ENCODE measurements at places on chromosomes 6 and 20.

GRCh38 chr6:26472549-26473290 is 15.0 kb downstream of the BTN2A1 start:
- DNase-seq: no peak

GRCh38 chr6:33850869-33851541 is 47.2 kb upstream of the MLN start:
- DNase-seq: no peak

DNA sequence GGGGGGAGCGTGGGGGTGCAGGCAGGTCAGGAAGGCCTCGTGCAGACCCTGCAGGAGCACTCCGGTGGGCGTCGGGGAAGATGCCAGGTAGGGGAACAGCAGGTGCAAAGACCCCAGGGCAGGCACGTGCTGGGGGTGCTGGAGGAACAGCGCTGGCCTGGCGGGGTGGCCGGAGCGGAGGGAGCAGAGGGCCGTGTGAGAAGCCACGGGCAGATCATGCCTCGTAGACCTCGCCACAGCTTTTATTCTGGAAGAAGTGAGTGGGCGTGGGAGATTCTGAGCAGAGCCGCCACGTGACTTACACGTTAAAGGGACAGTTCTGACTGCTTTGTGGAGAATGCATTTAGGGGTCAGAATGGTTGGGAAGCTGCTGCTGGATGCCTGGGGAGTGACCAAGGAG is 9.3 kb downstream of the NTSR1 start:
- no peak for DNase-seq

- DNase-seq: no peak
Observed at GRCh38 chr6:97052152-97052787, 127.7 kb downstream of the KLHL32 start.

GRCh38 chr20:51327251-51327841 is 215.2 kb downstream of the NFATC2 start:
- DNase-seq: no peak

DNA sequence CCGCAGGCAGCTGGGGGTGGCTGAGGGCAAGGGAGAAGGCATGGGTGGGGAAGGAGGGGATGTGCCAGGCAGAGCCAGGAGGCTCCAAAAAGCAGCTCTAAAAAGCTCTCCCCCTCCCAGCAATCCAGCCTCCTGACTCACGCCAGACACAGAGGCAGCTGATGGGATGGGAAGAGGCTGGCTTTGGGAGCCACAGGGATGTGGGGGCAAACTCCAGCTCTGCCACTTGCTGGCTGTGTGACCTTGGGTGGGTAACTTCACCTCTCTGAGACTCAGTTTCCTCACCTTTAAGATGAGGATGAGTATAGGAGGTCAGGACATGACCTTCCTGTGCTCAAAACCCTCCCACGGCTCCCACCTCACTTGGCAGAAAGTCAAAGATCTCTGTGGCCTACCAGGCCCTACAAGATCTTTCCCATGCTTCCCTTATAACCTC is 148.9 kb downstream of the CEBPB start:
- DNase-seq: no peak

DNA sequence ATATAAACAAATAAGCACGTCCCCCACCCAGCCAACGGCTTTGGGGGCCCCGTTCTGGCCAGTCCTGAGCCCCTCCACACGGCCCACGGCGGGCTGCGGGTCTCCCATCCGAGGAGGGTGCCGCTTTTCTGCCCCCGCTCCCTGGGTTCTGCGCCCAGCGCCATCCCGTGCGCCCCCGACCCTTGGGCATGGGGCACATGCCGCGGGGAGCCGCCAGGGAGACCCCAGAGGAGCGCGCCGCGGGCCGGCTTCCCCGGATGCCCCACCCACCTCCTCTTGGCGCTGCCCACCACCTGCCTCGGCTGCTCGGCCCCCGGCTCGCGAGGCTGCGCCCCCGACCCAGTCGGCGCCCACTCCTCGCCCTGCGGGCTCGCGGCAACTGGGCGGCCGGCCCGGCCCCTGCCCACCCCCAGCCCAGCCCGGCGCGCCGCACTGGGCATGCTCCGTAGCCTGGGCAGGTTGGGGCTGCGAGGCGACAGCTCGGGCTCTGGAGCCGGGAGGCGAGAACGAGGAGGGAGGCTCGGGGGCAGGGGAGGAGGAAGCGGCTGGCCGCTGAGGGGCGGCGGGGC is 570 bp upstream of the PLCB4 start:
- DNase-seq: no peak

- no peak for DNase-seq
Observed at GRCh38 chr6:131182991-131183425, 47.7 kb downstream of the AKAP7 start.

DNA sequence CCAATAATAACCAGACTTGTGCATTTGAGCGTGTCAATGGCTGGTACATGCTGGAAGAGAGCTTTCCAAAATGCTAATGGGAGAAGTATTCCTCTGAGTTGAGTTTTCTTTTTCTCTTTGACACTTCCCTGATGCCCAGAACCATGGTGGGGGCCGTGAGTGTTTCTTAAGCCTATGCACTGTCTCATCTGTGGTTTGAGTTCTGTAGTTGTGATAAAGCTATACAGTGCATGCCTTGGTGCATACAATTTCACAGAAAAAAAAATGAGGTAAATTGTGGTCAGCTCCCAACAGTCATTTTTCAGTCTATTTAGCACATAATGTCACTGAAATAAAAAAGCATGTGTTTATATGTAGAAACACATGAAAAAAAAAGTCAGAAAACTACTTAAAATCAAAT is 204.8 kb downstream of the HDGFL1 start:
- DNase-seq: no peak

DNA sequence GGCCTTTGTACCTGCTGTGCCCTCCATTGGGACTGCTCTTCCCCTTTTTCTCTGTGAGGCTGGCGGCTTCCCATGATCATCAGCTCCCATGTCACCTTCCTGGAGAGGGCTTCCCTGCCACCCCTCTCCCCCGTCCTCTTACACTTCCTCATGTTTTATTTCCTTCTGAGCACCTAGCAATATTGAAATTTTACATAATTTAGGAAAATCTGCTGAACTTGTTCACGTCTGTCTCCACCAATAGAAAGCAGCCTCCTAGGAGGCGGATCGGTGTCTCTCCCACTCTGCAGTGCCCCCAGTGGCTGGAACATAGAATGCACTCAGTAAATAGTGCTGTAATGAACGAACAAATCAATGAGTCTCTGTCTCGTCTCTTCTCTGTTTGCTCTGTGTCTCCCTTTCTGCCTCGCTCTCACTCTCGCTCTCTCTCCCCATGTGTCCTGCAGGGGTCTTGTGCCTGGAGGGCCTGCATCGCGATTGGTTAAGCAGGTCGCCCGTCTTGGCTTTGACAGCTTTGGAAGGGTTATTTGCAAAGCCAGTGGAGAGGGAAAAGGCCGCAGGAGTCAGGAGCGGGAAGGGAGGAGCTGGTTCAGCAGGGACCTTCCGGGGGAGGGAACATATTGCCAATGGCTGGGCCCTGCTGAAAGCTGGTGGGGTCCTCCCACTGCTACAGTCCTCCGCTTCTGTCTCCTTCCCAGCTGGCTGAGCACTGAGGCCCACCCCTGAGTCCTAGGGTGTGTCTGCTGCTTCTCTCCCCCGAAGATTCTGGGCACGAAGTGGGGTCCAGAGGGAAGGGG is 12.1 kb upstream of the OCSTAMP start:
- peak; percentile 55 for DNase-seq

DNA sequence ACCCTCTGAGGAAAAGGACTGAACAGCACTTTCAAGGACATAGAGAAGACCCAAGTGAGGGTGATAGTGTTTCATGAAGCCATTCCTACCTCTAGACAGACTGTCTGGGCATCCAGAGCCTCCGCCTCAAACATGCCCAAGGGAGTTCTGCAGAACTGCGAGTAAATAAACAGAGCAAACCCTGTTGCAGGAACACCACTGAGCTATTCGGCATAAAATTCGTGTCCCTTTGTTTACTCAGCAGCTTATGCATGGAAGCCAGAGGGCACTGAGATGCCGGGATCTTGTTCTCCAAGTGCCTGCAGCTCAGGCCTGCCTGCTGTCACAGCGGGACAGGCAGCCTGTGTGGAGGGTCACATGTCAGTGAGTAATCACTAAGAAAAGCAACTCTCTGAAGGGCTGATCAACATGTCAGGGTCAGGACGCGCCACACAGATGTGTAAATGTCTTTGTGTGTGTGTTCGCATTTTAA is 164.9 kb upstream of the HEY2 start:
- DNase-seq: no peak

- DNase-seq: peak; percentile 73
Observed at GRCh38 chr20:50169329-50169823, 15.9 kb upstream of the PEDS1 start.

GRCh38 chr20:21016751-21017150 is 89.4 kb downstream of the LINC00237 start:
- DNase-seq: no peak
